ENCODE measurements at places on chromosomes 1 and 21.

GRCh38 chr1:205584732-205585131, 47.1 kb downstream of the ELK4 start:
- no peak for DNase-seq

GRCh38 chr21:46459356-46460112, 843 bp downstream of the DIP2A start:
- no peak for DNase-seq

DNA sequence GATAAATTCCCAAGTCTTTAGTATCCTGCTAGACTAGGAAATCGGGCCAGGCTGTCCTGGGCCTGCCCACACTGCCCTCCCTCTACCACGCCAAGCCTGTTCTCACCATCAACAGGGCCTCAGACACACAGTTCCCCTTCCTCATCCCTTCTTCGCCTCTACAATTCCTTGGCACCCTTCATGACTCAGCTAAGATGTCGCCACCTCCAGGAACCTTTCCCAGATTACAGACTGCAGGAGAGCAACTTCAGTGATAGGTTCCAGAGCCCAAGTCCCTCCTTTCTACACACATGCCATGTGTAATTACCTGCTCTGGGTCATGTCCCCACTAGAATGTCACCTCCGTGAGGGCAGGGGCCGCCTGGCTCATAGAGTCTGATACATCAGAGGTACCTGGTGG, 3.3 kb downstream of the RIMS3 start:
- DNase-seq: no peak

DNA sequence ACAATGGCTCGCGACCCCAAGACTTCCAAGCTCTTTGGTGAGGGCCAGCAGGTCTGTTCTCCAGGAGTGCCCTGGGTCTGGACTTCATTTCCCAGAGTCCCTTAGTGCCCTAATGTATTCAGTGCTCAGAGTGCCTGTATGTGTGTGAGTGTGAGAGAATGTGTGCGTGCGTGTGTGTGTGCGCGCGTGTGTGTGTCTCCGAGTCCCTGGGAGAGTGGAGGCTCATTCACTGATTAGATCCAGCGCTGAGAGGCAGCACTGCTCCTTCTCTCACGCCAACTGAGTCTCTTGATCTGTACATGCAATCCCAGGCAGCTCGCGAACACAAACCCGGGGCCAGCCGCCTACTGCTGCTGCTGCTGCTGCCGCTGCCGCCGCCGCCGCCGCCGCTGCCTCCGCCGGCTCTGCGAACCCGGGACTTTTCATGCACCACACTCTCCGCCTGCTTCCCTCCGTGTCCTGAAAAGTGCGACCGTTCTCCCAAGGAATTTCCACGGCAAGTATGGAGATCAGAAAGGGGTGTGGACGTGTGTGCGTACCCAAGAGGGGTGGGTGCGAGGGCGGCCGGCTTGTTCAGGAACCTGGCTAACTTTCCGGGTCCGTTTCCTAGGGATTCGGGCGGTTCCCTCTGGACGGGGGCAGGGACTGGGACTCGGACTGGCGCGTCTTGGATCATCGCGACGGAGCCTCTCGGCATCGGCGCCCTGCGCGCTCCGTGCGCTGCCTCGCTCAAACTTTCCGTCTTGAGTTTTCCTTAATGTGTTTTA, at the start of gene RNF220:
Gene RNF220, plus strand, starts transcription at position 225 of the 767 bp plus-strand sequence.
- DNase-seq: peak; percentile 44

- no peak for DNase-seq
Observed at GRCh38 chr1:100306735-100307313, 40.8 kb downstream of the RTCA start.

GRCh38 chr1:95754412-95754811, 520.4 kb downstream of the RWDD3 start:
- no peak for DNase-seq

- DNase-seq: no peak
Observed at GRCh38 chr1:35509558-35509957, 47.6 kb downstream of the KIAA0319L start.

GRCh38 chr1:160161965-160162705, 10.7 kb downstream of the ATP1A4 start:
- DNase-seq: no peak

- DNase-seq: no peak
Observed at GRCh38 chr1:17561247-17561548, 21.7 kb downstream of the ARHGEF10L start.

DNA sequence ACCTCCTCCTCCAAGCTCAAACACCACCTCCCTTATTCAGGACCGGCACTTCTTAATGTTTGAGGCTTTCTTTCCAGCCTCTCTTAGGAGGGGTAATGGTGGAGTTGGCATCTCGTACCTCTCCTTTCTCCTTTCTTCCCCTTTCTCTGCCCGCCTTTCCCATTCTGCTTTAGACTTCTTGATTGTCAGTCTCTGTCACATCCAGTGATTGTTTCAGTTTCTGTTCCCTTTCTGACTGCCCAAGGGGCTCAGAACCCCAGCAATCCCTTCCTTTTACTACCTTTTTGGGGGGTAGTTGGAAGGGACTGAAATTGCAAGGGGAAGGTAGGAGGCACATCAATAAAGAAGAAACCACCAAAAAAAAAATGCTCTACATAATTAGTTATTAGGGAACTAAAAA, 5.6 kb downstream of the ELK4 start:
- no peak for DNase-seq

DNA sequence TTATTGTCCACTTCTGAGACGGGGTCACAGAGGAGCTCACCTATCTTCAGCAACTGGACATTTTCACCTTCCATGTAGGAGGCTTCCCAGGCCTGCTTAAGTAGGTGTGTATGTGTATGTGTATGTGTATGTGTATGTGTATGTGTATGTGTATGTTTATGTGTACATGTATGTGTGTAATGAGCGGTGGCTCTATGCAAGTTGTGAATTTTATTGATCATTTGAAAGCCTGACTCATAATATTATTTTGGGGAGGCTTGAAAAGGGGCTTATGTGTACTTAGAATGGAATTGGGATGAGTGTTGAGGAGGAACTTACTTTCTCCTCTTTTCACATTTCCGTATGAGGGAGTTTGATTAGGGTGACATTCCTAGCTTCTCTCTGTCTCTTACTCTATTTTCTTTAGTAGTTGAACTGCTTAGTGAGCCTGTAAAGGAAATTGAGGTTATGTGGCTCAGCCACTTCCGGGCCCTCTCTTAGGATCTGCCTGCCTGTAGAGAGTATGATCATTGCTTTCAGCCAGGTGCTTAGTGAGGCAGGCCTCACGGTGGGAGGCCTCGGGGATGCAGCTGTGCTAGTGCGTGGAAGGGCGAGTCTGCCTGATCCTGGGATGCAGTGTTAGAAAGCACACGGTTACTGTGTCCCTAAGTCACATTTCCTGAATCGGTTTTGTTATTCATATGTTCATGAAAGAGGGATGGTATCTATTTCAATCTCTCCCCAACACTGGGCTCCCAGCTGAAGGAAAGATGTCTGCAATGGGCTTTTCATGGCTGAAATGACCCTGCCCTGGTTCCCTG, 61.0 kb downstream of the IER5 start:
- no peak for DNase-seq

DNA sequence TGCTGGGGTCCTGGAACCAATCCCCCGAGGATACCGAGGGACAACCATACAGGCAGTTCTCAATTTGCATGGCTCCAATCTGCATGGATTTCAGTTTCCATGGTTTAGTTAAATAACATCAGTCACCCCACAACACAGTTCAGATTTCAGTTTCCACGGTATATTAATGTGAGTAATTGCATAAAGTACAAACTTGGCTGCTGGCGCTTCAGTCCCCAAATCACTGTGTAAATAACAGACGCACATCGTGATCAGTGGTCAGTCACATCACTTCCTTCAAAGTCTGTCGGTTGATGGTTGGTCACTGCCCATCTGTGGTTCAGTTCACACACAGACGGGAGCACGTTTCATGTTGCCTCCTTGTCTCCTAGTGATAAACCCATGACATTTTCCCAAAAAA, 66.4 kb upstream of the LPGAT1 start:
- DNase-seq: no peak

GRCh38 chr1:6116137-6116536, 64.0 kb downstream of the CHD5 start:
- DNase-seq: no peak

- no peak for DNase-seq
Observed at GRCh38 chr1:47751193-47751592, 246.0 kb downstream of the TRABD2B start.

DNA sequence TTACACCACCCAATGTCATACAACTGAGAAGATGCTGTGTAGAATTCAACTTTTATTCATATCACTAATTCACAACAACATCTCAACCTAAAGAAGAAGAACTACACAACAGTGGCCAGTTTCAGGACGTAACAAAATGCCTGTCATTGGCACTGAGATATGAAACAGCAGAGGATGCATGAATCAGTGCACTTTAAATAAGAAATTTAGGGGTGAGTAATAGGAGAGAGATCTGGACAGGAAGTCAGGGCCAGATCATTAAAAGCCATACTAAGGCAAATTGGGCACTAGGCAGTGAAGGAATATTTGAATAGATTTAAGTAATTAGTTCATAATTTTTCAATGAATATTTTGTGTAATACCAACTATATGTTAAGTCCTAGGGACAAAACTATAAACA, 510.5 kb downstream of the PLPP3 start:
- no peak for DNase-seq

GRCh38 chr1:59143133-59143487, 153.8 kb upstream of the FGGY start:
- peak; percentile 87 for DNase-seq

DNA sequence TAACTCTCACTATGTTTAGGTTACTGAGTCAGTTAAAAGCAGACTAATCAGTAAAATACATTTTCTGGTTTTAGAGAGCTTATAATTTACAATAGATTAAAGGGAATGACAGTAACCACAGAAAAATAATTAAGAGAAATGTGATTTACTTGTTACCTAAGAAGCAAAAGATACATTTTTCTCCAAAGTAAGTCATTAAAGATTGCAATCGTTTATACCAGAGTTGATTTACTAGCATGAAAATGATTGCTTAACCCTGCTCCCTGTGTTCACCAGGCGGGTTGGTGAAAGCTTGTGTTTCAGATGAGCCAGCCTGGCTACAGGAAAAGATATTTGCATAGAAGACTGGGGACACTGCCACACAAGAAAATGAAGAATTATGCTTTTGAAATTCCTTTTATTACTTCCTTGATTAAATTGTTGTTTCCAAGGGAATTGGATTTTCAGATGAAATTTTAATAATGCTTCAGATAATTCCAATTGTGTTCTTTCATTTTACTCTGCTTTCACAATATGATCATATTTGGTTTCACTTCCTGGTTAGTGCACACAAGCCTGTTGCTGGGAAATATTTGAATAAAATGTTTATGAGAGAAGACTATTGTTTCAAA, 27.9 kb downstream of the LRRC8B start:
- DNase-seq: peak; percentile 8

GRCh38 chr21:45084121-45084520, 9.7 kb downstream of the ADARB1 start:
- DNase-seq: no peak

DNA sequence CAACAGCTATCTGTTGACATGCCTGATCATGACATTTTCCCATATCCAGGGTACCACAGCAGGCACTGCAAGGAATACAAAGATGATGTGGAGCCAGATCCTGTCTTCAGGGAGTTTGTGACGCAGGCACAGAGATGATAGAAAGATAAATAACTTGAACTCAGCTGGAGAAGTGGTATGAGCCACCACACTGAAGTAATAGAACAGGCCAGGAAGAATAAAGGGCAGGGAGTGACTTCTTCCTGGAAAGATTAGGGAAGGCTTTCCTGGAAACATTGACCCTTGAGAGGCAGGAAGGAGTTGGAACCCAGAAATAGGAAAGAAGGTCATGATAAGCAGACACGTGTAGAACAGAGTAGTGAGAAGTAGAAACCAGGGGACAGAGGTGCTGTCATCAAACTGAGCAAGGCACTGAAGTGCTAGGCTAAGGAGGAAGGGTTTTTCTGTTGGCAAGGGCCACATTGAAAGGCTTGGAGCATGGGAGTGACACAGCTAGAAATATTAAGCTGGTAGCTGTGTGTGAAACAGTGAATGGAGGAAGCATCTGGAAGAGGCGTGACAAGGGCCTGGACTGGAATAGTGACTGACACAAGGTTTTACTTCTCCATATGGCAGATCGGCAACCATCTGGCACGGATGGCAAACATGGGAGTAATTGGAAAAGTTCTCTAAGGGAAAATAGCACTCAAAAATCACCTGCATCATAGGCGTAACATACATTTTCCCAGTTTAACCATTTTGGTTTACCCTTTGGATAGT, 68.4 kb downstream of the AK5 start:
- DNase-seq: no peak

- DNase-seq: no peak
Observed at GRCh38 chr1:157153746-157154145, 15.6 kb upstream of the ETV3 start.

DNA sequence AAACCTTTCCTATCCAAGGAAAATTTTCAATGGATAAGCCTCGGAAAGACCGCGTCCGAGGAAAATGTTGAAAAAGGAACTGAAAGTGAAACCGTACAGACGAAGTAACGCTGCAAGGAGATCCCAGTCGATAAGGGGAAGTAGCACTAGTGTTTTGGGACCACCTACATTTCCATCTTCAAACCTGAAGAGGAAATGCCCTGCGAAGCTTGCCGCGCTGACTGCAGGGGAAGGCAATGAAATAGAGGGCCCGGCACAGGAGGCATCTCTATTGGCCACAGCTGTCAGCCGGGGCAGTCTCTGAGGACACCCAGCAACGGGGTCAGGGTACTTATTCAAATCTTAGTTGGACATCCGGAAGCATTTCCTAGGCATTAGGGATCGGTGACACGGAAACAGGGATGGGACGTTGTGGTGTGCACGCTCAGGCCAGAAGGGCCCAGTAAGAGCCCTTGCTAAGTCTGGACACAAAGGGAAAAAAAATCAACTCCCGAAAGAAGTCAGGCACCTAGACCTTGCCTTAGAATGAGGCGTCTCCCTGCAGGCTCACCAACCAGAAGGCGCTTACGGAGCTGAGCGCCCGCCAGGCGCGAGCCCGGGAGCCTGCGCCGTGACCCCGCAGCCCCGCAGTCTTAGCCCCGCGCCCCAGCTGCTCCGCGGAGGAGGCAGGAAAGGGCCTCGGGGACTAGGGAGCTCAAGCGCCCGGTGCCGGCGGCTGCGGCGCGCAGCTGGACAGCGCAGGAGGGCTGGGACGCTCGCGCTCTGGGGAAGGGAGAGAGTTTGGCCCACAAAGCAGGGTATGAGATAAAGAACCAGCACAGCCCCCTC, 655 bp downstream of the USF1 start:
- no peak for DNase-seq

DNA sequence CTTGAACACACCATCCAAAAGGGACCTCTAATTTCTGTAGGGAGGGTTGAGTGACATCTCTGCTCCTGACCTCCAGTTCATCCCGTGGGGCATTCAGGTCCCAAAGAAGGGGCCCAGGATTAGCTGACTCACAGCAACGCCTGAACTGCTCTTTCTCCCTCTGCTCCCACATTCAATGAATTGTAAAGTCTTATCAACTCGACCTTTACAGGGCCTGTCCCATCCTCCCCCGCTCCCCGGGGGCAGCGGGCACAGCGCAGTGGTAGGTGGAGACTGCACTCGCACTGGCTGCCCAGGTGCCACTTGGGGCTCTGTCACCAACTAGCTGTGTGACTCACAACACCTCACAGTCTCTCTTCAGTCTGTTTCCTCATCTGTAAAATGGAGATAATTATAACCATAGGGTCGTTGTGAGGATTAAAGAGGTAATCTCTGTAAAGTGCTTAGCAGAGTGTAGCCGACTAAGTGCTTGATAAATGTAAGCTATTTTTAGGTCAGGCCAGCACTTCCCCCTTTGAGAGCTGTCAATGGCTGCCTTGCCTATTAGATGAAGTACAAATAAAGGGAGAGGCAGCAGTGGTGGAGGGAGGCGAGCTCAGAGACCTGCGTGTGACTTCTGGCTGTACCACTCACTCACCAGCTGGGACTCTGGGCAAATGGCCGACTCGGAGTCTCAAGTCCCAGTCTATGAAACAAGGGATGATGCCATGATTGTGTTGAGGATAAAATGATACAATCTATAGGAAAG, 637 bp upstream of the MYBPHL start:
- DNase-seq: no peak
